Renal cortex interstitium (tissue), 15 donors: ENCODE measurements at places on chromosomes 3 and 15.
A peak's percentile ranks its signal among the peaks of the same experiment; 100 is the strongest.

DNA sequence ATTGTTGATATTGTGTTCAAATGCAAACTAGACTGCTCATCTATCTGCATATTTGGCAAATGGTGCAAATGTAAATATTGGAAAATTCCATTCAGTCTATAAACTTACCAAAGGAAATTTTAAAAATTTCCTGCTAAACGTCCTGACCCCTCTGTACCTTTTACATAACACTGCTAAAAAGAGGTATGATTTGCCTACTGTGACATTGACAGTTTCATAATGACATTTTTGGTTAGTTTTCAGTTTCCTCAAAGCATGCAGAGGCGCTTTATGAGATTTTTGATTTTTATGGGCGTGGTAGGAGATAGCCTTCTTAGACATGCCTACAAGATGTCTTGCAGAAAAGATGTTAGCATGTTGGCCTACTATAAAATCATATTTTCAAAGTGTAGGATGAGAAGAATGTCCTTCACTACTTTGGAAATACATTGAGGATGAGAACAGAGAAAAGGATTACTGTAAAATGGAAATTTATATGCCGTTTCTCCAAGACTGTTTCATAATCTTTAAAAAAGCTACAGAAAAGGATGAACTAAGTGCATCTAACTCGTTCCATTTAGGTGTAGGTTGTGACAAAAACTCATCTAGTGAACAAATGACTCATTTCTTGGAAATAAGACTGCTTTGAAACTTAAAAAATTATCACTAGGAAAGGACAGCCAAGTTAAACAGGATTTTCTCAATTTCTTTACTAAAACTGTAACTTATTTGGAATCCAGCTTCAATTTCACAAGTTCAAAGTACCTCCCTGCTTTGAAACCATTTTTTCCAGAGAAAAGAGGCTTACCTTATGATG lies 14.5 kb upstream of the ISLR start:
- no peak for DNase-seq

- DNase-seq, result no peak
These were observed 56.6 kb upstream of the CSTA start for GRCh38 chr3:122268257-122269024.

- DNase-seq, result peak; percentile 5
These were observed 110.4 kb downstream of the IL12A start for GRCh38 chr3:160098926-160099626.

GRCh38 chr15:36495456-36495991 lies 83.9 kb upstream of the CDIN1 start:
- no peak for DNase-seq

GRCh38 chr3:142849148-142849547 lies 39.7 kb downstream of the PCOLCE2 start:
- no peak for DNase-seq

DNA sequence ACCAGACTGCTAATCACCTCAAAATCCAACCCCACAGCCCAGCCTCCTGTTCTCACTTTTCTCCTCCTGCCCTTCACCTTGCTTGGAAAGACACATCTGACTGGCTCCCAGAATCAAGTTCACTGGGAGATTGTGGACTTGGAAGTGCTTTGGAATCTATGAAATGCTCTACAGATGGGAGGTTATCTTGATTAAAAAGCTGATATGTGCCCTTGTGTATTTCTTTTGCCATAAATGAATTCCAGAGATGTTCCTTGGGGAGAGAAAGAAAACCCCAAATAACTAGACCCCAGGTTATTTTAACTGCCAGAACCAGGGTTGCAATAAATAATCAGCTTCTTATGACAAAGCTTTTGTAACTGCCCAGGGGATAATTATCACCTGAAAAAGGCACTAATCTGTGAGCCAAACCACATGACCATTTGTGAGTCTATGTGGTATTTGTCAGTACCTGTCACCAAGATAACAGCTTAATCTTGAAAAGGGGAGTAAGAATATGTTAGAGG lies 21.7 kb upstream of the ARHGEF3 start:
- DNase-seq, result no peak

- DNase-seq, result no peak
These were observed 40.9 kb downstream of the PML start for GRCh38 chr15:74035121-74036017.

DNA sequence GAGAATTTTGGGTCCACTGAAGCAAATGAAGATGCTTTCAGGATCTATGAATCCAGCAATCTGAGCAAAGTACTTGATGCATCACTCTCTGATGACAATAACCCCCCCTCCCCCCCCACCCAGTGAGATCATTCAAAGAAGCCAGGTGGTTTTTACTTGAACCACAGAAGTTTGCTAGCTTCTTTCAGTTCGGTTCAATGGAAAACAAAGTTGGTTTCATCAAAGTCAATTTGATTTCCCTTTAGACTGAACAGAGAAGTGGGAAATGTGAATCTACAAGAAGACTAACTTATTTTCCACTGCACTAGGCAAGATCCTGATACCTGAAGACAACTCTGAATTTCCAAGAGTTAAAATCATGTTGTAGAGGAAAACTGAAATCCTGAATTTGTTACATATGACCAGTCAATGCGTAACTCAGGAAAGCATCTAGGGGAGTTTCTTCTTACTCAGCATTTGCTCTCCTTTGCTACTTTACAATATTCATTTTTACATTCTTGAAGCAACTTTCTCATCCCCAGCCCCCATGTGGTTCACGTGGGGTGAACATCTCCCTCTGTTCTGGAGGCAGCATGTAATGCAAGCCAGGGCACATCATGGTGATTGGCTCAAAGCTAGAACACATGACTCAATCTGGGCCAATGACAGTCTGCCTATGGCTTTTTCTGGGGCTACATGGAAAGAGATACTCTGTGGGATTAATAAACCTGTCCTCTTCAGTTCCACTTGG lies 572.6 kb downstream of the FOXP1 start:
- no peak for DNase-seq

GRCh38 chr3:46031269-46031668 lies 4.0 kb upstream of the XCR1 start:
- DNase-seq, result no peak

DNA sequence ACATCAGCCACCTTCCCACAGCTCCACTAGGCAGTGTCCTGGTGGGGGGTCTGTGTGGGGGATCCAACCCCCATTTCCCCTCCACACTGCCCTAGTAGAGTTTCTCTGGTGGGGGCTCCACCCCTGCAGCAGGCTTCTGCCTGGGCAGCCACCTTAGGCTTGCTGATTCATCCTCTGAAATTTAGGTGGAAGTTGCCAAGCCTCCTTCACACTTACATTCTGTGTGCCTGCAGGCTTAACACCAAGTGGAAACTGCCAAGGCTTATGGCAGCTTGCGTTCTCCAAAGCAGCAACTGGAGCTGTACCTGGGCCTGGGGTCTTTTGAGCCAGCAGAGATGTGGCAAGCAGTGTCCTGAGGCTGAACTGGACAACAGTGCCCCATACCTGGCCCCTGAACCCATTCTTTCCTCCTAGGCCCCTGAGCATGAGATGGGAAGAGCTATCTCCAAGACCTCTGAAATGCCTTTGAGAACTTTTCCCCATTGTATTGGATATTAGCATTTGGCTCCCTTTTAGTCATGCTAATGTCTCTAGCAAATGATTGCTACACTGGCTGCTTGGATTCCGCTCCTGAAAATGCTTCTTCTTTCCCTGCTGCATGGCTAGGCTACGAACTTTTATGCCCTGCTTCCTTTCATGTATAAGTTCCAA lies 32.5 kb downstream of the CPN2 start:
- DNase-seq, result no peak

DNA sequence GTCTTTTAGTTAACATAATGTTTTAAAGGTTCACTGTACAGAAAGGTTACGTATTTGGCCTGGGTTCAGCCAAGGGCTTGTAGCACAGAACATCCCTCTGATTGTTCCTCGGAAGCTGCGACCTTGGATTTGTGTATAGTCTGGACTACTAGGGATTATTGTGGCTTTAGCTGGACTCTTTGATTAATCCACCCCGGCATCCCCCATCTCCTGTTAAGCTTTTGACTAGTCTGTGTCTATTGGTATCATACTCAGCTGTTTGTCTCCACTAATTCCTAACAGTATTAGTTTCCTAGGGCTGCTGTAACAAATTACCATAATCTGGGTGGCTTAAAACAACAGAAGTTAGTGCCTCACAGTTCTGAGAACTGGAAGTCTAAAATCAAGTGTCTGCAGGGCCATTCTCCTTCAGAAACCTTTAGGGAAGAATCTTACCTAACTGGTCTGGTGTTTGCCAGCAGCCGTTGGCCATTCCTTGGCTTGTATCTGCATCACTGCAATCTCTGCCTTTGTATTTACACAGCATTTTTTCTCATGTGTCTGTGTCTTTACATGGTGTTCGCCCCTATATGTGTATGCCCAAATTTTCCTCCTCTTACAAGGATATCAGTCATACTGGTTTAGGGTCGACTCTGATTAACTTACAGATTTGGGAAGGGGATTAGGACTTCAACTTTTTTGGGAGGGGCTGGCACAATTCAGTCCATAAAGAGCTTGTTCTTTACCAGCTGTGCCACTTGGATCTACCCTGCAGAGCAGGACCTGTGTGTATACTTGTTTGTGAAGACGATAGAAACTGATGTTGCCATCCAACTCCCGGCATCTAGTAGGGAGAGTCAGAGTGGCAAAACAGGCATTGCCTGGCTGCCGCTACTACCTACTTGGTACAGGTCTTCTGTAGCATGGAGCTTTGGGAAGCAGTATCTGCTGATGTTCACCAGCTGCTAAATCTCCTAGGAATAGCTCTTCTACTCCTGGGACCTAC lies 117.8 kb downstream of the UBE2E2 start:
- DNase-seq, result no peak
